Smooth muscle cell of the brain vasculature (primary cell): ENCODE measurements at places on chromosomes 1 and 21.
A peak's percentile ranks its signal among the peaks of the same experiment; 100 is the strongest.

DNA sequence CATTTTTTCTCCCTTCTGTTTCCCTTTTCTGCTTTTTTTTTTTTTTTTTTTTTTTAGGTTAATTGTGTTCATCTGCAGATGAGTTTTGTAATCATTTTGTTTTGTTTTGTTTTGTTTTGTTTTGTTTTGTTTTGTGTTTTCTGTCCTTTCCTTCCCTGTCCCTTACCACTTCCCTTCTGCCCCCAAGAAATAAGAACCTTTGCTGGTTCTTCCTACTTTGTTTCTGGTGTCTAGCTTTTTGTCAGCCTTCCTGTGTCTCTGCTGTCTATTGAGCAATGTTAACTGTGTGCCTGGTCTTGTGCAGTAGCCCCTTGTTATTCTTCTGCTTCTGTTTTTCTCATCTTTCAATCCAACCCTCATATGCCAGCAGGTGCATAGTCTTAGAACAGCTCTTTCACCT is 46.0 kb downstream of the MPZL1 start:
- no peak for DNase-seq

DNA sequence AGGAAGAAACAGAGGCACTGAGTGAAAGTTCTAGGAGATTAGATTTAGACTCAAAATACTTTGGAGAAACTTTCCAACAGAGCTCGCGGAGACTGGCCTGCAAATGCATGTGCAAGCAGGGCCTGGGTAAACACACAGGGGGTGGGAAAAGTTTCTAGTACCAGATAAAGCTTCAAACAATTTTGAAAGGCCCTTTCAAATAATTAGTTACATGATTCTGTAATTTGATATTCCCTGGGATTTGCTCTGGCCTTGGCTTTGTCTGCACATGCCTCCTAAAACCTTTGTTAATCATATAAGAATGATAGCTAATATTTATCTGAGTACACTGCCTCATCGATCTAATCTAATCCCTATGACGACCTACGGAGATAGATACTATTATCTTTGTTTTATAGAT is 31.3 kb downstream of the VTCN1 start:
- no peak for DNase-seq

DNA sequence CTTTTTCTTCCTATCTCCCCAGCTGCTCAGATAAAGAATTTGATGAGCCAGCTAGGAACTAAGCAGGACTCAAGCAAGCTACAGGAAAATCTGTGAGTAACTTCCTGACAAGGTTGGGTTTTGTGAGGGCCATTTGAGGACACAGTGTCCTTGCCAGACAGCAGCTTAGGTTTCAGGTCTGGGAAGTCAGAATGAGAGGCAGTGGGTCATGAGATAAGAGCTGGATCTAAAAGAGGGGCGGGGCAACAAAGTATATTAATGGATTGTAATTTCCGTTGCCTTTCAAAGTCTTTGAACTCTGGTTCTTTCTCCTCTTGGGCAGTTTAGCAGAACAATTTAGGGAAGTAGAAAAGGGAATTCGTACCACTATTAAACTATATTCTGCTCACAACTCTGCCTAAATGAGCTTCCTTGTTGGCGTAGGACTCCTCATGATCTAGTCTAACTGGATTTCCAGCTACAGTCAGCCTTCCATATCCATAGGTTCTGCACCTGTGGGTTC is 16.6 kb downstream of the STX12 start:
- no peak for DNase-seq

GRCh38 chr1:232291261-232291660 is 338.7 kb downstream of the SIPA1L2 start:
- no peak for DNase-seq

DNA sequence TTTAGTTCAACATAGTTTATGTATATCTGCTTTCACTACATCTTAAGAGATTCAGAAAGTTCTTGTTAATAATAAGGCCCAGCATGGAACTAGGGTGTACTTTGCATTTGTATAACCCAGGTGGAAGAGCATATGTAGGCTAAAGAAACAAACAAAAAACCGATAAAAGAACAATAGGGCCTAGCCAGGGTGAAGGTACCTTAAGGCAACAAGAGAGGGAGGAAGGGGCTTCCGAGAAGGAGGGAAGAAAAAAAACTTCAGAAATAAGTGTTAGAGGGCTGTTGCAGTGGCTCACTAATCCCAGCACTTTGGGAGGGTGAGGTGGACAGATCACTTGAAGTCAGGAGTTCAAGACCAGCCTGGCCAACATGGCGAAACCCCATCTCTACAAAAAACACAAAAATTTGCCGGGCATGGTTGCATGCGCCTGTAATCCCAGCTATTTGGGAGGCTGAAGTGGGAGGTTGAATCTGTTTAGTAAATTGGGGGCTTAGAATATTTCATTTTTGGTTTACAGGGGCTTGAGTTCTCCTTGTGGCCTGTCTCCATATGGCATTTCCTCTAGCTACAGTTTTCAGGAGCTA is 4.7 kb upstream of the SPATA45 start:
- no peak for DNase-seq

DNA sequence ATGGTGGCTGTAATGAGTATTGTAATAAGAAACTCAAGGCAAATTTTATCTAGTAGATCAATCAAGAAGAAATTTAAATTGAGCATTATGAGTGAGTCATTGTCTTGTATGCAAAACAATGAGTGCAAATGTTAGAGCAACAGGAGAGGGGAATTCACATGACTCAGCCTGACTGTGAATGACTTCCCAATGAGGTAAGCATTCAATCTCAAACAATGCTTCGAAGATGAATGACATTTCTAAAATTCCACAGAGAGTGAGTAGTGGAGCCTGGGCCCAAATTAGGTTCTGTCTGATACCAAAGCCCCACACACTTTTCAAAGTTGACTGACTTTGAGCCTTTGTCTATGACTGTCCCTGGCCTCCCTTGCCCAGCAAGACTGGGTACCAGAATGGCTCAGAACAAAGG is 738.0 kb downstream of the PTPRU start:
- DNase-seq, result peak; percentile 1

GRCh38 chr21:33302796-33303195 is 22.0 kb upstream of the IFNAR1 start:
- no peak for DNase-seq

- DNase-seq, result no peak
Measured at GRCh38 chr1:27539901-27540861, 50.2 kb upstream of the WASF2 start.

DNA sequence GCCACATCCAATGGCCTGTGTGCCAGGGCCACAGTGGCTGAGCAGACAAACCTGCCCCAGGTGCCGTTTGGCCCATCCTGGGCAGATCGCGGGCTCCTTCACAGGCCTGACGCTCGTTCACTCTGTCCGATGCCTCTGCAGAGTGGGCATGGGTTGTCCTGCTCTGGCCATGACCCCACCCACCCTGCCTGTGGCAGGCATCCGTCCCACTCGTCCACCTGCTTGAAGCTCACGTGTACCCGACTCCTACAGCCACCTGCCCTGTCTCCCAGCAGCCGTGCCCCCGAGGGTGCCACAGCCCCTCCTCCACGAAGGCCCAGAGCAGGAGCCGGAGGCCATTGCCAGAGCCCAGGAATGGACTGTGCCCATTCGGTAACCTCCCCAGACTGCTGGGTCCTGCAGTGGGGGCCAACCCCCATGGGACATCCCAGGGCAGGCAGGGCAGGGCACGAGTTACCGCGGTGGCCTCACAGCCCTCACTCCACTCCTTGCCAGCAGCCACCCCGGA is 41.9 kb downstream of the TRIM11 start:
- DNase-seq, result no peak

DNA sequence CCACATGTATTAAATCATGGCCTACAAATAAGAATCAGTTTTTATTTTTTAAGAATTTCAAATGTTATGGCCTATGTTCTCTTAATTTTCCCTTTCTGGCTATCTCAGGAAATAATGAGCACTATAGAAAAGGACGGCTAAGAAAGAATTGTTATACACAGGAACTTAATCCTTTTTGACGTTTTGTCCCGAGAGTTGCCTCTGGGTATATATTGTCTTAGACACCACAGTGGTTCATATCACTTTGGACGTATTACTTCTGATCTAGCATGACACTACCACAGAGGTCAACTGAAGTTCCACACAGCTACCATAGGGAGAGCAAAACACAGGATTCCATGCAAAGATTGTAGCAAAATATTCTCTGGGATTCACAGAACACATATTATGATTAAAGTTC is 307.6 kb downstream of the VAV3 start:
- DNase-seq, result no peak

DNA sequence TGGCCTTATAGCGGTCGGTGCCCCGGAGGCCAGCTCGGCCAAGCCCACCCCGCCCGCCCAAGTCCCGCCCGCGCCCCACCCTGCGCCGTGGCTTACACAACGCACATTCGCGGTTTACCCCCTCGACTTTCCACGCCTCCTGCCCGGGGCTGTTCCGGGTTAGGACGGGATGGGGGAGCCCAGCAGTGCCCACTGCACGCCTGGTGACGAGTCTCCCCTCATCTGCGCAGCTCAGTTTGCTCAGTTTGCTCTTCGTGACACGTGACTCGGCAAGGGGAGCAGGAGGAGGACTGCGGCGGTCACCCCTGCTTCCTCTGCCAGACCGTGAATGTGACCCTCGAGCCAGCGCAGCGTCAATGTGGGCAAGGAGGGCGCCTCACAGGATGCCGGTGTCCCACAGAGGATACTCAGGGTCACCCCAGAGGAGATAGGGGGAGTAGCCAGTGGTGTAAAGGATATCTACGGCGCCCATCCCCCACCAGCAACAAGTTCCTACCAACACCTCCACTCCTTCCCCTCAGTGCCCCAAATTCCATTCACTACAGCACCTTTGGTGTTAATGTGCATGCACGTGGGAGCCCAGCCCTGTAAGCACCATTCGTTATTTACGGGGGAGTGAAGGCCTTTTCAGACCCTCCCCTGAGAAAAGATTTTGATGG is 350 bp upstream of the S100A6 start:
- DNase-seq, result no peak

DNA sequence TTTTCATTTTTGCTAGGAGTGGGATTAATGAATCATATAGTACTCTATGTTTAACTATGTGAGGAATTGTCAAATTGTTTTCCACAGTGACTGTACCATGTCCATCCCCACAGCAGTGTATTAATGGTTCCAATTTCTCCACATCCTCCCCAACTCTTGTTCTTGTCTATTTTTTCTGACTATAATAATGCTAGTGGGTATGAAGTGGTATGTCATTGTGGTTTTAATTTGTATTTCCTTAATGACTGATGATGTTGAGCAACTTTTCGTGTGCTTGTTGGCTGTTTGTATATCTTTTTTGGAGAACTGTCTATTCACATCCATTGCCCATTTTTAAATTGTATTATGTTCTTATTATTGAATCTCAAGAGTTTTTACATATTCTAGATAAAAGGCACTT is 10.0 kb upstream of the KPRP start:
- no peak for DNase-seq

GRCh38 chr1:15288173-15288926 is 41.3 kb downstream of the FHAD1 start:
- DNase-seq, result no peak

- DNase-seq, result peak; percentile 40
Measured at GRCh38 chr1:209202830-209203532, 380.5 kb upstream of the CAMK1G start.

DNA sequence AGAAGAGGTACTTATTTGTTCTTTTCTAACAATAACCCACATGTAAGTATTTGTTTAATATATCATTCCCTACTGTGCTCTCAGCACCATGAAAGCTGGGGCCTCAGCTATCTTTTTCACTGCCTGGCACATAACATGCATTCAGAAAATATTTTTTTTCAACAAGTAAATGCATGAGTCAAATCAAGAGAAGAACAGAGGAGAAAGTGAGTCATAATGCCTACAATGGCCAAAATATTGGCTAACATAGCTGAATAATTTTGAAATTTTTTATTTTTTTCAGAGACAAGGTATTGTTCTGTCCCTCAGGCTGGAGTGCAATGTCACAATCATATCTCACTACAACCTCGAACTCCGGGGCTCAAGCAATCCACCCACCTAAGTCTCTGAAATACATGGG is 252.2 kb upstream of the ADAMTS5 start:
- DNase-seq, result peak; percentile 24

DNA sequence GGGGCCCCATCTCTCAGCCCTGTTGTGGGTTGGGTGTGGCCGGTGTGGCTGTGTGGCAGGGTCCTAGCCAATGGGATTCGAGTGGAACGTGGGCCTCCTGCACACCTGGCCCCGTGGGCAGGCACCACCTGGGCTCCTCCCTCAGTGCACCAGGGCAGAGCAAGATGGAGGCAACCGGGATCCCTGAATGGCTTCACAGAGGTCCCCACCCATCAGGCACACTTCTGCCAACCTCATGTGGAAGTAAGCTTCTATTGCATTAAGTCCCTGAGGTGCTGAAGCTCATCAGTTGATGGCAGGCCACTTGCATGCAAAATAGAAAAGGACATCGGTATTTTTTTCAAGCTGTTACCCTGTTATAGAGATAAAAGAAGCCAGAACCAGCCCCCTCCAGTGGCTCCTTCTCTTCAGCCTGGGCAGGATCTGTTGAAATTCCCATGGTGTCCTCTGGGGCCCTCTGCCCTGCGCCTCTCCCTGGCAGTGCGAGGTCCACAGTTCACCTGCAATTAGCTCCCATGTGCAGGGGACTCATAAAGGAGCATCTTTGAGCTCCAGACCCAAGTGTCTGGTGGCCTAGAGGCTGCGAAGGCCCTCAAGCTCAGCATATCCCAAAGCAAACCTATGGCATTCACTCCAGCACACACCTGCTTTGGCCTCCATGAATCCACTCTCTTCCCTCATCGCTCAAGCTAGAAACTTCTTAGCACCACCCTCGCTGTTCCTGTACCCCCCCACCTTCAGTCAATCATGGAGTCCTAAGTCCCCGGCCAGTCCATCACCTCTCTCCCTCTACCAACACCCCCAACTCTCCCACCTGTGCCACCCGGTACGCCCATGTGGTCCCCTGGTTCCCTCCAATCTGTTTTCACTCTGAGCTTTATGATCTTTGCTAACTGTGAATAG is 2.1 kb upstream of the SLC45A1 start:
- DNase-seq, result no peak

DNA sequence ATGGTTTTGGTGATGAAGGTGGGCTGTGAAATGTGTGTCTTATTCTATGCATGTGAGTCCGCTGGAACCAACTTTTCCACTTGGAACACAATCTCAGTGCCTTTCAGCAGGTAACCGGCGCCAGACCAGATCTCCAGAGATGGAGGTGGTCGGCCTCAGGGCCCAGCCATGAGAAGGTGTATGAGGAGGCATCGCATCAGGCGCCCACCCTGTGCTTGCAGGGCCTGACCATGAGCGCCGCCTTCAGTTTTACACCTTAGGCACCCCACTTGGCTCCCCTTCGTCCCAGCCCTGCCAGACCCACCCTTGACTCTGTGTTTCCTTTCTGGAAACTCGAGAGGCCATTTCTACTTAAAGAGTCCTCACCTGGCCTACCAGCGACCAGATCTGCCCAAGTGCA is 48.6 kb upstream of the ATF3 start:
- no peak for DNase-seq

- no peak for DNase-seq
Measured at GRCh38 chr1:224679606-224680005, 63.5 kb downstream of the CNIH3 start.

GRCh38 chr1:37570528-37571334 is 14.0 kb downstream of the DNALI1 start:
- no peak for DNase-seq
